ENCODE measurements at places on chromosomes 2 and 18.

DNA sequence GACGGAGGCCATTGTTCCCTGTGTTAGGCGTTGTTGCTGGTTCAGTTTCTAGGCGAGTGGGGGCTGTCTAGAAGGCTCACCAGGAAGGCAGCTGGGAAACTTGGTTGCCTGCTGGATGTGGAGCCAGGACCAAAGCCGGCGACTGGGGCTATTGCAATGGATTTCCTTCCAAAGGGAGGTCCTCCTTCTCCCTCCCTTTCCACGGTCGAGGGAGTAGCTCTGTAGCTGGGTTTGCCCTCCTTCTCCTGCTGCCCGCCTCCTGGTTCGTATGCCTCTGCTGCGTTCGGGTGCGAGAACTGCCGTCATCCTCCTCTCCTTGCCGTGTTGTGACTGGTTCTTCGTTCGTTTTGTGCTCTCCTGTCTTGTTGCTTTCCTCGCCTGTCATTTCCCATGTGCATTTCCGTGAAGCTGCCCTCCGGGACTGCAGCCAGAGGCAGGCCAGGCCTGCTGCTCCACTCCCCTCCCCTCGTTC, 203.4 kb downstream of the NEDD4L start:
- no peak for DNase-seq

- DNase-seq = no peak
These were observed 15.0 kb downstream of the KCNJ13 start for GRCh38 chr2:232761301-232761907.

DNA sequence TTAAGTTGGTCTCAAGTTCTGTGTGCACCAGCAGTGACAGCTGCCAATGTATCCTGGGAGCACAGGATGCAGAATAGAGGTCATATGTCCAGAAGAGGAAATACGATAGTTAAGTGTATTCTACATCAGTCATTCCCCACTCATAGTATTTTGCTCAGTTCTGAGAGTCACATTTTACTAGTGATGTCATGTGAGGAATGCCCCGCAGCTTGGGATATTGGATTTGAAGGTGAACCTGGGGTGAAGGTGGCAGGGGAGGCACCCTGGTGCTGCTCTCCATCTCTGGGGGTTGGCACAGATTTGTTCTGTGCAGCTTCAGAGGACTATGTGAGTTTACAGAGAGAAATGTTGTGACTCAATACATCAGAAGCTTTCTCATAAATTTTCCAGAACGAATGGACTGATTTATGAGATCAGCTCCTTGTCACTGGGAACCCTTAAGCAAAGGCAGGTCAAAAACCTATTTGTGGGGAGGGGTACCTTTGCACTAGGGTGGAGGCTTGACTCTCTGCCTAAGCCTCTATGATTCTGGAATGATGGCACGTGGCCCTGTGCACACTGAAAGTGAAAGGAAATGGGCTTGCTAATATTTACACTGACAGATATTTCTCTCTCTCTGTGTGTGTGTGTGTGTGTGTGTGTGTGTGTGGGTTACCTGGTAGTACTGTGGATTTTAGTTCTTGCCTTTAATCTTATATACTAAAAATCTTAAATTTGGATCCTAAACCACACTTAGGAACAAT, 95.9 kb downstream of the NEB start:
- no peak for DNase-seq

- DNase-seq = no peak
These were observed 9.3 kb downstream of the VPS4B start for GRCh38 chr18:63412953-63413352.
